ENCODE measurements at places on chromosomes 3 and 15. TPM values are rescaled to one million over a fixed set of nuclear protein-coding genes. Genes with fewer than 3 reads are reported as not detected.
A peak's percentile ranks its signal among the peaks of the same experiment; 100 is the strongest.

- peaks cover 3% of the 10 kb centered on the region for H3K27me3 ChIP-seq
- H3K36me3 ChIP-seq = no peaks in the 10 kb centered on the region
- H3K4me3 ChIP-seq = no peak overlapping the region
- no peak for DNase-seq
Measured at GRCh38 chr3:176909044-176909443, 288.2 kb downstream of the TBL1XR1 start.

- H3K4me1 ChIP-seq = peaks cover 20% of the 10 kb centered on the region
- no peak for DNase-seq
- no peak overlapping the region for H3K4me3 ChIP-seq
- H3K36me3 ChIP-seq = no peaks in the 10 kb centered on the region
Measured at GRCh38 chr3:118946449-118946848, 88.2 kb downstream of the IGSF11 start.

TGM5 gene
- total RNA-seq = 0.28 TPM

- peaks cover 37% of the 10 kb centered on the region for H3K27me3 ChIP-seq
- no peak overlapping the region for H3K27ac ChIP-seq
- H3K4me3 ChIP-seq = no peak overlapping the region
- H3K36me3 ChIP-seq = no peaks in the 10 kb centered on the region
Measured at GRCh38 chr3:45355351-45355750, 33.0 kb upstream of the LARS2 start.

- DNase-seq = no peak
- H3K4me1 ChIP-seq = no peaks in the 10 kb centered on the region
- H3K27me3 ChIP-seq = no peaks in the 10 kb centered on the region
- no peak overlapping the region for H3K27ac ChIP-seq
- no peak overlapping the region for H3K4me3 ChIP-seq
- H3K36me3 ChIP-seq = no peaks in the 10 kb centered on the region
Measured at GRCh38 chr3:76122007-76122406, 336.7 kb upstream of the ZNF717 start.

NDN gene
- total RNA-seq = 2.8 TPM

DIPK2A gene
- 21.4 TPM for total RNA-seq

ADPRH gene
- 8.8 TPM for total RNA-seq

DNA sequence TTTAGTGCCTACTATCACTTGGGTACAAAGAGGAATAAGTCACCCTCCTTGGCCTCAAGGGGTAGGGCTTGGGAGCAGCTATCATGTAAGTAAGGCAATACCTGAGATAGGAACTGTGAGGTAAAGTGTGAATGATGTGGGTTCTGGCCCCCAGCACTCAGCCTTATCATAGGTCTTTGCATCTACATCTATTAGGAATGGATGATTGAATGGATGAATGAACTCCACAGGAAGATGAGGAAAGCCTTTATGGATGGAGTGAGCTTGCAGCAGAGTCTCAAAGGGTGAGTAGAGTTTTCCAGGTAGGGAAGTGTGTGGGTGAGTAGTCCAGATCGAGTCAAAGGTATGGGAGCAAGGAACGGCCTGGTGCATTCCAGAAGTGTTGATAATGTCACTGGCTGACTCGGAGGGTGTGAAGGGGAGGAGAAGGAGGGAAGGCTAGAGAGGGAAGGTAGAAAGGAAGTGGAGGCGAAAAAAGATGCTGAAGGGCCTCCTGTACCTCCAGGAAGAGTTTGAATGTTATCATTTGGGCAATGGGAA, 13.1 kb upstream of the ABHD2 start:
- no peak overlapping the region for H3K27ac ChIP-seq
- no peak for DNase-seq
- no peaks in the 10 kb centered on the region for H3K36me3 ChIP-seq
- H3K4me1 ChIP-seq = peaks cover 5% of the 10 kb centered on the region

DNA sequence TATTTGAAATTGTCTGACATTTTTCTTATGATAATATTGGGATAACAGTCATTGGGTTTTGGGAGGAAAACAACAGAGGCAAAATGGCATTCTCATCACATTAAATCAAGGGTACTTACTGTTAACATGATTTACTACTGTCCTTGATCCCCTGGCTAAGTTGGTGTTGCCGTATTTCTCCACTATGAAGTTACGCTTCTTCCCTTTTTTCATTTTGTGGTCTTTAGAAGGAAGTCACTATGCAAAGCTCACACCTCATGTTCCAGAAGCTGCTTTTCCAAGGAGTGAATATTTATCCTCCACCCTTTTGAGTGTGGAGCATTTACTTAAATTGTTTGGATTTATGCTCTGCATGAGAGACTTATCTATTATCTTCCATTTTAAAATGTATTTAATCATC, 63.7 kb downstream of the ALCAM start:
- no peak overlapping the region for H3K27ac ChIP-seq
- no peaks in the 10 kb centered on the region for H3K4me1 ChIP-seq
- no peaks in the 10 kb centered on the region for H3K36me3 ChIP-seq

GRCh38 chr3:55014081-55014480, 86.2 kb upstream of the LRTM1 start:
- H3K4me1 ChIP-seq = no peaks in the 10 kb centered on the region
- no peak for DNase-seq
- H3K27ac ChIP-seq = no peak overlapping the region
- no peaks in the 10 kb centered on the region for H3K36me3 ChIP-seq
- H3K27me3 ChIP-seq = no peaks in the 10 kb centered on the region
- no peak overlapping the region for H3K4me3 ChIP-seq

GRCh38 chr3:169629895-169630294, 33.6 kb downstream of the MECOM start:
- H3K36me3 ChIP-seq = no peaks in the 10 kb centered on the region
- no peak overlapping the region for H3K27ac ChIP-seq
- no peak for DNase-seq
- H3K4me1 ChIP-seq = no peaks in the 10 kb centered on the region

- no peak for DNase-seq
- no peak overlapping the region for H3K27ac ChIP-seq
- H3K4me1 ChIP-seq = peaks cover 78% of the 10 kb centered on the region
- no peaks in the 10 kb centered on the region for H3K27me3 ChIP-seq
Measured at GRCh38 chr3:112466020-112466419, 33.3 kb downstream of the BTLA start.

DNA sequence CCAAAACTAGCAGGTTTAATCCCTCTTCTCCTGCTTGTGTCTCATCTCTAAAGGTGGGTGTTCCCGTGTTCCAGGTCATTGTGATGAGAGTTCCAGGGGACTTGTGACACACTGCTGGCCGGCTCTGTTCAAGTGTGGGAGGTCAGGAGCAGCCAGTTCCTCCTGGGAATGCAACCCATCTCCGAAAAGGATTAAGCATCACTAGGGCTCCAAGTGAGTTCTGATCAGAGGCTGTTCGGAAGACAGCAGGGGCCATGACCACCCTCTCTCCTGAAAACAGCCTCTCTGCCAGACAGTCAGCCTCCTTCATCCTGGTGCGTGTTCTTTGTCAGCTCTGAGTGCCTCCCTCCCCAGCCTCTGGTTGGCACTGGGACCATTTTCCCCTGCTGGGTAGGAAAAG, at the start of gene TBC1D21:
TSS of gene TBC1D21 (plus strand) at position 109 of the 400 bp plus-strand sequence. CDS start at position 255, 146 bp downstream.
- no peak within 1 kb of the TSS for H3K27ac ChIP-seq
- H3K4me1 ChIP-seq = no peaks in the 10 kb centered on the region
- no peak within 1 kb of the TSS for H3K4me3 ChIP-seq
- no peaks in the 10 kb centered on the region for H3K36me3 ChIP-seq

KIF7 gene
- total RNA-seq = 0.15 TPM

DNA sequence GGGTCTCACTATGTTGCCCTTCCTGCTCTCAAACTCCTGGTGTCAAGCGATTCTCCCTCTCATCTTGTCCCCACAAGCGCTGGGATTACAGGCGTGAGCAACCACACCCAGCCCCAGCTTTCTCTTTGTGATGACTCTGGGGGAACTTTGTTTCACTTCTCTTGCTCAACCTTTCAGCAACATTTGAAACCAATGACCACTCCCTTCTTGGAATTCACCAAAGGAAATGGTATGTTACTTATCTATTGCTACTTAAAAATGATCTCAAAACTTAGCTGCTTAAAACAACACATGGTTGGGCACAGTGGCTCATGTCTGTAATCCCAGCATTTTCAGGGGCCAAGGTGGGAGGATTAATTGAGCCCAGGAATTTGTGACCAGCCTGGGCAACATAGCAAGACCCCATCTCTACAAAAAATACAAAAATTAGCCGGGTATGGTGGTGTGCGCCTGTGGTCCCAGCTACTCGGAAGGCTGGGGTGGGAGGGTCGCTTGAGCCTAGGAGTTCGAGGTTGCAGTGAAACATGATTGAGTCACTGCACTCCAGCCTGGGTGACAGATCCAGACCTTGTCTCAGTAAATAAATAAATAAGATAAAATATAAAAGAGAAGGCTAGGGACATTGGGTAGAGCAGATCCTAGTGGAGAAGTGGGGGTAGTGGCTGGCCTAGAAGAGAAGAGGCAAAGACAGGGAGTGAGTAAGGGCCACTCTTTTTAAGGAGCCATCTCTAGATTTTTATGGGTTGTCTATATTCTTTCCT, 10.3 kb upstream of the COPG1 start:
- peak overlapping the region; percentile 97 for H3K27ac ChIP-seq
- H3K36me3 ChIP-seq = peaks cover 4% of the 10 kb centered on the region
- DNase-seq = peak; percentile 64
- peak overlapping the region; percentile 59 for H3K4me3 ChIP-seq
- H3K4me1 ChIP-seq = peaks cover 59% of the 10 kb centered on the region

Measured in activated CD4-positive, alpha-beta memory T cell treated with anti-CD3 and anti-CD28 coated beads, Interleukin-2, amount 10 ng/mL, durations not matched to agents 7 days and 5 days (primary cell).